ENCODE measurements at places on chromosomes 2 and 18.

DNA sequence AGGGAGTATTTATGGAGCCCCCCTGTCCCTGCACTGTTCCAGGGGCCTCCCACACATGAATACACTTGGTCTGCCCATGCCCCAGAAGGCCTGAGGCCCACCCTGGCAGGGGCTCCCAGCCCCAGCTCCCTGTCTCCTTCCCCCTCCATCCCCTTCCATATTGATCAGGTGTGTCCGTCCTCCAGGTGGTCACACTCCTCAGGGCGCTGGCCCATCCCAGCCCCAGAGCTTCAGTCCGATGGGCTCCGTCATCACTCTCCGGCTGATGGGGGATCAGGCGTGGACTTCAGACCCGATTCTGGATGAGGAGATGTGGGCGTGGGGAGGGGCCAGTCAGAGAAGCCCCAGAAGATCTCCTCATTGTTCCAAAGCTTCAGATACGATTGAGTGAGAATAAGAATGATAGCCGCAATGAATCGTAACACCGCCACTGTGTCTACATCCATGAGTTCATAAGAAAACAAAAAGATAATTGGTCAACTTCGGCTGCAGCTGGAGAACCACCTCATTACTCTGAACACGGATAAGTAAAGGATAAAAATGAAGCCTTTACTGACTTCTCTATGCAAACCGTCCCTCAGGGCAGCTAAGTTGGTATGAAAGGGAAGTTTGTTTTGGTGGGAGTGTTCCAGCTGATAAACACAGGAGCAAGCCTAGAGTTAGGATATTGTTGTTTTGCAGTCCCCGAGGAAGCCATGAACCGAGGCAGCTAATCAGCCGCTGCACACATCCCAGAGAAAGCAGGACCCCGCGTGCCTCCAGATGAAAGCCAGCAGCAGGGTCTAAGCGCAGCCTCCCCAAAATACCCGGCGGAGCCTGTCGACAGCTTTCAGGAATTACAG lies 279.5 kb downstream of the NDUFA10 start:
- no peak for DNase-seq

DNA sequence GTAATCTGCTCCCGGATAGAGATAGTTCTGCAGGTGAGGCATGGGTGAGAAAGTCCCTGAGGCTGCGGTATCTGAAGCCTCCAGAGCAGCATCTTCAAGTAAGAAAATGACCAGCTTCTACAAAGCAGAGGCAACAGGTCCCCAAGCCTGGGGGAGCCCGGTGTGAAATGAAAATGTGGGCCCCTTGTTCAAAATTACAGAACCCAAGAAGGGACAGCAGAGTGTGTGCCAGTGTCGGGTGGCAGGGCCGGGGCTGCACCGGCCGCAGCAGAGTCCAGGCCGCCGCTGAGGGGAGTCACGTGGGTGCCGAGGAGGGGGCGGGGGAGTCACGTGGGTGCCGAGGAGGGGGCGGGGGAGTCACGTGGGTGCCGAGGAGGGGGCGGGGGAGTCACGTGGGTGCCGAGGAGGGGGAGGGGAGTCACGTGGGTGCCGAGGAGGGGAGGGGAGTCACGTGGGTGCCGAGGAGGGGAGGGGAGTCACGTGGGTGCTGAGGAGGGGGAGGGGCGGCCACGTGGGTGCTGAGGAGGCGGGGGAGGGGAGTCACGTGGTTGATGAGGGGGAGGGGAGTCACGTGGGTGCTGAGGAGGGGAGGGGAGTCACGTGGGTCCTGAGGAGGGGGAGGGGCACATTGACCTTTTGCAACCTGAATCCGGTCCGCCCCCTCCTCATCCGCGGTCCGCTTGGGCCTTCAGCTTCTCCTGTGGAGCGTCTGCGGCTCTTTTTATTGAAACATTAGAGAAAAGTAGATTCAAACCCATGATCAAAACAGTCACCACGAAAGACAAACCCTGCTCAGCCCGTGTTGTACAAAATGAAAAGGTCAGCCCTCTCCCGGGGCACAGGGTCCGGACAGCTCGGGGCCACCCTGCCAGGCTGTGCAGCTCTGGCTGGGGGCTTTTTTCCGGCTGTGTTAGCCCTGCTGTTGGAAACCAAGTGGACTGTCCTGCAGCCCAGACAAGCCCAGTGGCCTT lies 10.4 kb downstream of the COLEC11 start:
- DNase-seq: peak; percentile 76

GRCh38 chr2:183866666-183867065 lies 731.7 kb upstream of the ZNF804A start:
- no peak for DNase-seq

GRCh38 chr2:44772669-44773378 lies 168.7 kb upstream of the SIX3 start:
- no peak for DNase-seq

- DNase-seq: peak; percentile 34
These were observed 479 bp downstream of the RNMT start for GRCh38 chr18:13726972-13727331.

DNA sequence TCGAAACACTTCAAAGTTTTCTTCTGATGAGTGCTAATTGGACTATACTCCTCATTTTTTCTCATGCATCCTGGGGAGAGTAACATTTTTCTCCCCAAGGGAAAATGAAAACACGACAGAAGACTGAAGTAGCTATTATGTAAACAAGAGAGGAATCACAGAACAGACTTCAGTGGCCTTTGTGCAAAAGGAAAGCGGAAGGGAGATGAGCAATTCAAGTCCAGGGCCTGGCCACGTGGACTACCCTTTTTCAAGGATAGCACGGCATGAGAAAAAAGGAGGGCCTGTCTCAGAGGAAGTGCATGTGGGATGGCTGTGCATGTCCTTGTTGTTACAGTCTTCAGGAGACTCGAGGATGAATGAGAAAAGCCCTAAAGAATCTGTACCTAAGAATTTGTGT lies 43.8 kb upstream of the KCNE4 start:
- peak; percentile 61 for DNase-seq

DNA sequence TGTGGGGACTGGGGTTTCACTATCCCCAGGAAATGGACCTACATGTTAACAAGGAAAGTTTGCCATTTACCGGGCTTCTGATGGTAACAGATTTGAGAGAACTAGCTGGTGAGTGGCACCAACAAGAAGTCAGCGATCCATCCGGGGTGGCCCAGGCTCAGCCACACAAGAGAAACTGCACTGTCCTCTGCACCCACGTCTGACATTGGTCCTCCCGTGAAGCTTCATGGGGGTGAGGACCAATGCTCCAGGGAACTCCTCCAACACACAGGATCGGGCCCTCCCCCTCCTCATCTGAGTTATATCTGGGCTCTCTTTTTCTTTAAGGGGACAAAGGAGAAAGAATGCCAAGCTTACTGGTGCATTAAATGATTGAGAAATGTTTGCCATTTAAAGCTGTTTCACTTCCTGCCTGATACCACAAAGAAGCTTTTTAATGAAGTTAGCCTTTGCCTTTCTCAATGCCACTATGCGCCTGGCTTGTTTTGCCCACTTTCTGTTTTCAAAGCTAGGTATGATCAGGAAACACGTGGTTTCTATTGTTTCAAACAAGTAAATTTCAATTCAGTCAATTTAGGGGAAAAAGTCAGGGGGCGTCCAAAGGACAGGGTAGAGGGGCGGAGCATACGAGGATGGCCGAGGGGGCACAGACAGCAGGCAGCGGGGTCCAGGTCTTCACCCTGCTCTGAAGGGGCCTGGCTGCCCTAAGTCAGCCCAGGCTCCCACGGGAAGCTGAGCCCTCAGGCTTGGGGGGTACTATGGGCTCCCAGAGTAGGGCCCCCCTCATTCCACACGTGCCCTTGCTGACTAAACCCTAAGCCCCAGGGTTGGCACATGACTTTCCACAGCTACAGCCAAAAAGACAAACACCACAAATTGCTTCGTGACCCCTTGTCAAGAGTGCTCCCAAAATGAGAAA lies 204.0 kb upstream of the ID2 start:
- DNase-seq: no peak

DNA sequence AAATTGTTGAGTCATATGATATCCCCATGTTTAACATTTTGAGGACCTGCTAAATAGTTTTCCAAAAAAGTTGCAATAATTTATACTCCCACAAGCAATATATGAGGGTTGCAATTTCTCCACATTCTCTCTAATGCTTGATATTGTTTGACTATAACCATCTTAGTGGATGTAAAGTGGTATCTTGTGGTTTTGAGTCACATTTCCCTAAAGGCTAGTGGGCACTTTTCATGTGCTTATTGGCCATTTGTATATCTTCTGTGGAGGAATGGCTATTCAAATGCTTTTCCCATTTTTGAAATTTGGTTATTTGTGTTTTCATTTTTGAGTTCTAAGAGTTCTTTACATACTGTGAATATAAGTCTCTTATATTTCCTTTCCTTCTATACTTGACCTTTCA lies 82.7 kb downstream of the SCG2 start:
- no peak for DNase-seq

- no peak for DNase-seq
These were observed 92.2 kb downstream of the TEX51 start for GRCh38 chr2:126990605-126991532.

- no peak for DNase-seq
These were observed 43.3 kb downstream of the NFATC1 start for GRCh38 chr18:79438898-79439627.
